ENCODE measurements at places on chromosomes 7 and 10.

- DNase-seq: peak; percentile 52
Observed at GRCh38 chr7:44311561-44312495, 13.6 kb downstream of the CAMK2B start.

- no peak for DNase-seq
Observed at GRCh38 chr10:126225672-126226008, 162.6 kb downstream of the ADAM12 start.

GRCh38 chr7:140074780-140075179 lies 12.0 kb upstream of the PARP12 start:
- DNase-seq: no peak

DNA sequence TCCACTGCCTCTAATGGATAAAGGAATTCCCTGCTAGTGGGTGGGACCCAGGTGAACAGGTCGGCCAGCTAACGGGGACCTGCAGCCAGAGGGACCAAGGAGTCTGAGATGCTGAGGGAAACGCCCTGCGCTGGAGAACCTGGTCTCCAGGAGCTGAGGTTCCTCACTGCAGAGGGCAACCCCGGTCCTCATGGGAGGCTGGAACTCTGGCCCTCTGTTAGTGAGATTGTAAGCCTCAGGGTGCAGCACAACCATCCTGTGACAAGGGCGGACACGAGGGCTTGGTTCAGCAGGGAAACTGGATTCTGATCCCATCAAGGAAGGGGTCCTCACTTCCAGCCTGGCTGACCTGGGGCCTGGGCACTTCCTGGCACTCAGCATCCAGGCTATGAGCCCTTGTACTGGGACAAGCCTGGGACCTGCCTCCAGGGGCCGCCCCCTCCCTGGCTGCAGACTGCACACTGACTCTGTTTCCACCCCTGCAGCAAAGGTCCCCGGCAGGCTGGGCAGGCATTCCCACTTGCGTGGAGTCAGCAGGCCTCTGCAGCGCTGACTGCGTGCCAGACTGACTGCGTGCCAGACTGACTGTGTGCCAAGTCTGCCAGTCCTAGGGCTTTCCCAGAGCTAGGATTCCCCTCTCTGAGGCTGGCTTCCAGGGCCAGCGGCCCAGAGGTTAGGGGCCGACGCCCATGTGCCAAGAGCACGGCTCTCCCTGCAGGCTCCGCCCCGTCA lies 143.2 kb downstream of the MAPK8 start:
- DNase-seq: peak; percentile 61

DNA sequence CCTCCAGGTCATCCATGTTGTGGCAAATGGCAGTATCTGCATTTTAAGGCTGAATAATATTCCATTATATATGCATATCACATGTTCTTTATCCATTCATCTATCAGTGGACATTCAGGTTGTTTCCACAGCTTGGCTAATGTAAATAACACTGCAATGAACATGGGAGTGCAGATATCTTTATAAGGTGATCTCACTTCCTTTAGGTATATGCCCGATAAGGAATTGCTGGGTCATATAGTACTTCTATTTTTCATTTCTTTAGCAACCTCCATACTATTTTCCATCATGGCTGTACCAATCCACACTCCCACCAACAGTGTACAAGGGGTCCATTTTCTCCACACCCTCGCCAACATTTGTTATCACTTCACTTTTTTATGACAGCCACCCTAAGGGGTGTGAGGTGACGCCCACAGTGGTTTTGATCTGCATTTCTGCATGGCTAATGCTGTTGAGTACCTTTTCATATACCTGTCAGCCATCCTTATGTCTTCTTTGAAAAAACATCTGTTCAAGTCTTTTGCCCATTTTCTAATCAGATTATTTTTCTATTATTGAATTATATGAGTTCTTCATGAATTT lies 18.9 kb downstream of the ABI1 start:
- DNase-seq: no peak

DNA sequence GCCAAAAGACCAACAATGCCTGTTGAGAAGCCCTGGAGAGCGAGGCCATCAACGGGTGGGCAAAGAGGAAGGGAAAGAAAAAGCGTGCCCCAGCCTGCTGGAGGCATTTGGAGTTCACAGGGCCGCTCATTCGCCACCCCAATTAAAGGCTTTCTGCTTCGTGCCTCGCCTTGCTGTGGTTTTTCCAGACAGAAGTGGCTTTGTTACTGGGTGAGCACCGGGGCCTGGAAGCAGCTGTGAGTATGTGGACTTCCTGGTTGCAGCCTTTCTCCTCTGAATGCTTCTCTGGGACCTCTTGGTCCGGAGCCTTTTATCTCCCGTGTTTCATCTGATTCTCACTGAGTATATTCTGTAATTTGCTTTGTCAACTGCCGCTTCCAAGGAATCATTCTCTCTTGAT lies 118.1 kb upstream of the EGR2 start:
- no peak for DNase-seq

DNA sequence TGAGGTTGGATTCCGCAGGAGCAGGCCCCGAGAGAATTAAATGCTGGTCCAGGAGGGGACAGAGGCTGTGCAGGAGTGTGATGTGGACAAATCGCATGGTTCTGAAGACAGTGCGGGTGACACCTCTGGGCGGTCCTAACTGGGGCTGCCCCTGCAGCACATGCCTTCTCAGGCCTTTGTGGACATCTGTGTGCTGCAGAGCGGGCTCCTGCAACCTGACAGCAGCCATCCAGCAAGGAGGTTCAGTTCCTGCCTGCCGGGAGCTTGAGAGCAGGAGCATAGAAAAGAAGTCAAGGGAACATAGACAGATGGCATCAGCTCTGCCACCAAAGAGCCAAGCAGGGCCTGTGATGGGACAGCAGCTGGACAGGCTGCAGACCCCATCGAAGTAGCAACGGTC lies 135.9 kb upstream of the PPP2R2D start:
- no peak for DNase-seq

All from activated effector memory CD4-positive, alpha-beta T cell treated with anti-CD3 and anti-CD28 coated beads, Interleukin-2, amount 50 U/mL, for 16 hours (primary cell).